AG09309 (cell line): ENCODE measurements at places on chromosomes 6 and 20.

DNA sequence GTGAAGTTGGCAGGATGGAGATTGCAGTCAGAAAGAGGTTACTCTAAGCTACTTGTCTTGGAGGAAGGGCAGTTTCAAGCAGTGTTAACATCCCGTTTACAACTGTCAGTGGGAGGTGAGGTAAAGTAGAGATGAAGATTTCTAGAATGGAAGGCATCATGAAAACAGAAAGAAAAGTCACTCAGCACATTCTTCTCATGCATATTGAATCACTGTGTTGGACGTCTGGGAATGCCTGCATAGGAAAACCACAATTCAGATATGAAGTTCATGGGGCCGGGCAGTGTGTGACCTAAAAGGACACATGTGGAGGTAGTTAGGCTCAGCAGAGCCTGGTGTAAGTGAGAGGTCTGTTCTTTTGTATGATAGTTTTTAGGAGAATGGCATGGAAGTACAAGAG lies 73.5 kb upstream of the LAMP5 start:
- no peak for DNase-seq

GRCh38 chr20:63035603-63036185 lies 28.9 kb upstream of the BHLHE23 start:
- no peak for DNase-seq

- DNase-seq: no peak
Observed at GRCh38 chr6:157033428-157034140, 256.4 kb downstream of the ARID1B start.

GRCh38 chr6:36426622-36427021 lies 16.0 kb downstream of the PXT1 start:
- no peak for DNase-seq

DNA sequence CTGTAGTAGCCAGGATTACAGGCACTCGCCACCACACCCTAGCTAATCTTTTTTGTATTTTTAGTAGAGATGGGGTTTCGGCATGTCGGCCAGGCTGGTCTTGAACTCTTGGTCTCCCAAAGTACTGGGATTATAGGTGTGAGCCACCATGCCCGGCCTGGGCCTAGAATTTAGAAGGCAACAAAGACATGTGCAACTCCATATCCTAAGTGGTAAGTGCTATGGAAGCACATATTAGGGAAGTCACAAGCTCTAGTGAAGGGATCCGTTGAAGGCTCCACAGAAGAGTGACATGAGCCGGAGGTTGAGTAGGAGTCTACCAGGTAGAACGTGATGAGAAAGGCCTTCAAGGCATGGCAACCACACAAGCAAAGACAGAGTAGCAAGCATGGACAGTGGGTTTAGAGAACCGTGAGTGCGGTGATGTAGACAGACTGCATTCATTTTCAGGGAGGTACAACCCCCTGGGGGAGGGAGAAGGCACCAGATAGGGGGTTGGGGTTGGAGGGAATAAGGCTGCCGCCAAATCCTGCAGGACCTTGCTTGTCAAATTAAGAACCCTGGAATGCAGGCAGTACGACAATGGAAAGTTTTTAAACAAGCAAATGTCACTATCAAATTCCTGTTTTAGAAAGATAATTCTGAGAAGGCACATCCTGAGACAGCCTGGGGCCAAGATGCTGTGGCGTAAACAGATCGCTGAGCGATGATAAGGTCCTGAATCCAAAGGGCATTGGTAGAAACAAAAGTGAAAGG lies 50.2 kb downstream of the ARHGAP18 start:
- DNase-seq: no peak

- DNase-seq: no peak
Observed at GRCh38 chr6:11278207-11278559, 45.7 kb upstream of the NEDD9 start.

- DNase-seq: no peak
Observed at GRCh38 chr6:6986344-6986743, 121.4 kb upstream of the RREB1 start.

GRCh38 chr6:62285612-62286469 lies at the start of gene KHDRBS2:
Gene KHDRBS2, minus strand, starts transcription at chr6:62286225.
- DNase-seq: no peak

DNA sequence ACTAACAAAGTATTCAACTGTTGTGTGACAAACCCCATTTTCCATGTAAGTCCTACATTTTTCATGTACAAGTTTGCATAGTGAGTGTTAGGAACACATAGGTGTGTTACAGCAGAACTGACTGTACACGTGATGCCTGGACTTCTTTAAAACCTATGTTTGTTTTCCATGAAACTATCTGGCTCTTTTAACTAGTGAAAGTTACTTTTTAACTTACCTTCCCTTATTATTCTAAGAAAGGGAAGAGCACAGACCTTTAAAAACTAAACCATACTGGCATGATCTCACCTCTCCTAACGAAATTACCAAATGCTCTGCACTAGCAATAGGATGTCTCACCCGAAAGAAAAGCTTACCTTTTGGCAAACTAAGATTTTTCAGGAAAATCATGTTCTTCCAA lies 87.8 kb downstream of the CENPW start:
- DNase-seq: no peak

GRCh38 chr6:44116641-44117382 lies 10.4 kb downstream of the MRPL14 start:
- DNase-seq: peak; percentile 79

DNA sequence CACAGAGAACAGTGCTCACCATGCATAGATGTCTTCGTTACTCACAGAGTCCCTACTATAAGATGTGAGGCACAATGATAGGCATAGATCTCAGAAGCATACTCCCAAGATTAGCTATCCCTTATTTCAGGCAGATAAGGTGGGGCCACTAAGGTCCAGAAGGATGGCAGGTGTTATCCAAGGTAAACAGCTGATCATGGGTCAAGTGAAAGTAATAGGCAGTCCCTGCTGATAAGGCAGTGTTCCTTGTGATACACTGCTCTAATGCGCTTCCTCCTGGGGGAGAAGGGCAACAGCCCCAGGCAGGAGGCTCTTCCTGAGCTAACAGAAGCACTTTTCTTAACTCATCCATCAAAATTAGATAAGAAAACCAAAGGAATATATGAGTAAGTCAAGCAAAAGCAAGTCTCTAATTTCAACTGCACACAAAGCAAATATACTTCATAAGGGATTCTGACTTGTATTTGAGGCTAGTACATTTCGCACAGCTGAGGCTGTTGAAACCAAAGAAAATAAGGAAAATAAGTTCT lies 42.2 kb downstream of the METTL24 start:
- no peak for DNase-seq

DNA sequence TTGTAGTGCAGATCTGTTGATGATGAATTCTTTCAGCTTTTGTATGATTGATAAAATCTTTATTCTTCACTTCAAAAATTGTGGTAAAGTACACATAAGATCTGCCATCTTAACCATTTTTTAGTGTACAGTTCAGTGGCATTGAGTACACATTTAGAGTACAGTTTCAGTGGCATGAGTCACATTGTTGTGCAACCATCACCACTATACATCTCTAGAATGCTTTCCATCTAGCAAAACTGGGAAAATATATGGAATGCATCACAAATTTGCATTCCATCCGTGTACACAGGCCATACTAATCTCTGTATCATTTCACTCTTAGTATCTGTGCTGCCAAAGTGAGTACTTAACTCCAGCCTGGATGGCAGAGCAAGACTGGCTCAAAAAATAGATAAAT lies 28.7 kb downstream of the SIRPD start:
- no peak for DNase-seq

DNA sequence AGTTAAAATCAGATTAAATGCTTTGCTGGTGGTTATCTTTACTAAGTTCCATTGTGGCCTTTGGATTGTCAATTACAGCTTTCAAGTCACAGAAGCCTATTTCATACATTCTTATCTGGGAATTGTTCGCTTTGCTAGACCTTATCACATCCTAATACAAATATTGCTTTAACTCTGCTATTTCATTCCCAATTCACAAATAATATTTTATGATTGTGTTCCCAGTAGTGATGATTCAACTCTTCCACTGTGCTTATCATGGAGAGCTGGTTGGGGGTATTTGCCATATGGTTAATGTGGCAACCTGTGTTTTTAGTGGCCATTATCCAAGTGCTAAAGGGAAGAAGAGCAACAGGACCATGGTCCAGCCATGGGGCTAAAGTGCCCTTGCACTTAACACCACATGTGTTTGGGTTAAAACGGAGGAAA lies 72.9 kb upstream of the GLP1R start:
- peak; percentile 20 for DNase-seq

DNA sequence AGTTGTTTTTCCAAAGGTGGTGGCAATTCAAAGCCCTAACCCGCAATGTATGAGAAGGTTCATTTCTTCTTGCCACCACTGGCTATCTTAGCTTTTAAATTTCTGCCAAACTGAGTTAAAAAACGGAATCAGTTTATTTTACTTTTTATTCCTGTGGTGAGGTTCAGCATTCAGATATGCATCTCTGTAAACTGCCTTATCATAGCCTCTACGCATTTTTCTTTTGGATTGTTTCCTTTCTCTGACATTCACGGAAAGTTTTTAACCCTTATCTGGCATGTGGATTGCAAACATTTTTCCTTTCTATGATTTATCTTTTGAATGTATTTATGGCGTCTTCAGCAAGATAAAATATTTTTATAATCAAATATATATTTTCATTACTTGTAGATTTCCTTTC lies 37.7 kb downstream of the AK9 start:
- no peak for DNase-seq

- DNase-seq: no peak
Observed at GRCh38 chr20:54168961-54169862, 4.6 kb downstream of the CYP24A1 start.
